ENCODE measurements at places on chromosomes 16 and 17.

DNA sequence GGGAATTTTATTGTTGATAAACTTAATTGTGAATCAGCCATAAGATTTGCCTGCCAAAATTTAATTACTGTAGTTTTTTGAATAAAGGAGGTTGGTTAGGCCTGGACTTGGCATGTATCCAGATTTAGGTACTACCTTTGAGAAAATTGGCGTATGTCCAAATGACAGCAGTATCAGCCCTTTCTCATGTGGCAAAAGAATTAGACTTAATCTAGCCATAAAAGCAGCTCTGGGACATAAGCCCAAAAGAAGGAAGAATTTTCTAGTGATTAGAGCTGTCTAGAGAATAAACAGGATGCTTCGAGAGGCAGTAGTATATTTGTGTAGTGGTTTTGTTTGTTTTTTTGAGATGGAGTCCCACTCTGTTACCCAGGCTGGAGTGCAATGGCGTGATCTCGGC lies 27.7 kb downstream of the PPM1E start:
- no peak for DNase-seq

DNA sequence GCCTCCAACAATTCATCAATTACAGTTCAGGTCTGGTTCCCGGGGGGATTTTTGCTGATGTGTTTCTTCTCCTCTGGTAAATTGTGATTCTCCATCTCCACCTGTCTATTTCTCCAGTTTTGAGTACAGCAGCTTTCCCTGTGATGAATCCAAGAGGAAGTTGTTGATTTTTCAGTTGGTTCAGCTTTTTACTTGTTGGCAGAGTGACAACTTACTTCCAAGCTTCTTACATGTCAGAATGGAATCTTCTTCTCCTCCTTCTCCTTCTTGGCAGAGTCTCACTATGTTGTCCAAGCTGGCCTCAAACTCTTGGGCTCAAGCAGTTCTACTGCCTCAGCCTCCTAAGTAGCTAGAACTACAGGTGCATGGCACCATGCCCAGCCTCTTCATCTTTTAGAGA lies 33.4 kb upstream of the TMEM92 start:
- DNase-seq = no peak

- DNase-seq = no peak
These were observed 13.5 kb downstream of the CEP295NL start for GRCh38 chr17:78889531-78889930.

DNA sequence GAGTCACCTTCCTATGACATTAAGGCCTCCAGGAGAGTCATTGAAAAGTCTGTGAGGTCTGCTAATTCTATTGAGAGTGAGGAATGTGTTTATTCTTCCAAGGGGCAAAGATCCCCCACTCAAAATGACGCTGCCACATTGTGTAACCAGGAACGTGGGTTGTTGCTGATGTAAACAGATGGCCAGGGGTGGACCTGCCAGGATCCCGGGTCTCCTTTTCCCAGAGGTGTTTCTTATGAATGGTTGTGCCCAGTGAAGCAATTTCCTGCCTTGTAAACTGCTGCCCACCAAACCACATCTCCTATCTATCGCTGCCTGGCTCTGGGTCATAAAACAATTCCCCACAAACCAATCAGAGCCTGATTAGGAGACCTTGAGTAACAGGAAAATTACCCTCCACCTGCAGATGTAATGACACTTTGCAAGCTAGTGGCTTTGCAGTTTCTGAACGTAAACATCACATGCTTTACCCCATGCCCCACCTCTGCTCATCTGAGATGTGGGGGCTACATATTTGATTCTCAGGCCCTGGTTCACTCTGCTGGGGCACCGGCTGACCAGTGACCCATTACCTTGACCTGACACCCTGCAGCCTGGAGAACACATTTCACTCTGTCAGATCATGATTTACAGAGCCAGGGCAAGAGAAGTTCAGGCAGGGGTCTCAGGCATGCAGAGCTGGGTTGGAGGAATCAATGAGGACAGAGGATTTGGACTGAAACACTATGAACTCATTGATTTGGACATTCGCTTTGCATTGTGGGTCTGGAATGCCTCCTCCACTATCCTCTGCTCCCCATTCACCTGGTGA lies 33.1 kb upstream of the DDX52 start:
- no peak for DNase-seq

DNA sequence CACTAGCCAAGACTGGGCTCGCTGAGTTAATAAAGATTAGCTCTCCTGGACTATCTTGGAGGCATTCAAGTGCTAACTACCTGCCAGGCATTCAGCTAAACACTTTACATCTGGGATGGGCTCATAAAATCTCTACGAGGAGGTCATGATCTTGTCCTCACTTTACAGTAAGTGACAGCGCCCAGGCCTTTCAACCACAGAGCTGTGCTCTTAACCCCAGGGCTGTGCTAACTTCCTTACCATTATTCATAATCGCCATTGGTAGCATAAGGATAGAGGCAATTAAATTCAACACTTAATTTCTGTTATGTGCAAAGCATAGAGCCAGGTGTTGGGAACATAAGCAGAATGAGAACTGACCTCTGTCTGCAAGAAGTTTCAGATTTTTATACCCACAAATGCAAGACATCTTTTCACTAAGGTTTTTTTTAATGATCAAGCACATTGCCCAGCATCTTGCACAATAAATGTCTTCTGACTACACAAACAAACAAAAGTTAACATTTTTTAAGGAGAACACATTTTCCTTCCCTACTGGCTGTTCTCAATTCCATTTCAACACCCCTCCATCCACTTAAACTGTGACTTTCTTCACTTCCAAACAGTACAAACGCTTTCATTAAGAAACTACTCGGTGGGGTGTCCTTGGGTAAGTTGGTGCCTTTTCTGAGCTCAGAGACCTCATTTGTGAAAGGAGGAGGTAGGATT lies 172.3 kb downstream of the C16orf78 start:
- DNase-seq = no peak

GRCh38 chr16:66750279-66751052 lies 943 bp downstream of the DYNC1LI2 start:
- no peak for DNase-seq

- DNase-seq = no peak
These were observed 47.8 kb downstream of the ANKFY1 start for GRCh38 chr17:4215882-4216570.

- DNase-seq = no peak
These were observed 130.5 kb downstream of the ABCA8 start for GRCh38 chr17:68824707-68825106.

DNA sequence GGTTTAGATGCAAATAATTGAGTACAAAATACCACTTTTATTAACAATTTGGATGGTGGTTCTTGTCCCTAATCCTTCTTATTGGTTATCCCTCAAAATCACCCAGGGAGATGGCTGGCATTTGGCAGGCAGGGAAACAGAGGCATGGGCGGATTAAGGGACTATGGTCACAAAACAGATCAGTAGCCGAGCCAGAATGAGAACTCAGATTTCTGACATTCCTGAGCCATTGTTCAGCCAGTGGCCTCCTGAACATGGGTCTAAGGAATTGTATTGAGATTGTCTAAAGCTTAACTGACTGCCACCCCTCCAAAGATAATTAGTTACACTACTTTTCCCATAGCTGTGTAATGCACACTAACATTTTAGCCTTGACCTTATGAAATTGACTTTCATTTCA lies 88.4 kb downstream of the CHD9NB start:
- no peak for DNase-seq

GRCh38 chr17:83196024-83196365 lies 116.6 kb downstream of the METRNL start:
- DNase-seq = no peak

- no peak for DNase-seq
These were observed 34.8 kb downstream of the SOST start for GRCh38 chr17:43723697-43724359.

DNA sequence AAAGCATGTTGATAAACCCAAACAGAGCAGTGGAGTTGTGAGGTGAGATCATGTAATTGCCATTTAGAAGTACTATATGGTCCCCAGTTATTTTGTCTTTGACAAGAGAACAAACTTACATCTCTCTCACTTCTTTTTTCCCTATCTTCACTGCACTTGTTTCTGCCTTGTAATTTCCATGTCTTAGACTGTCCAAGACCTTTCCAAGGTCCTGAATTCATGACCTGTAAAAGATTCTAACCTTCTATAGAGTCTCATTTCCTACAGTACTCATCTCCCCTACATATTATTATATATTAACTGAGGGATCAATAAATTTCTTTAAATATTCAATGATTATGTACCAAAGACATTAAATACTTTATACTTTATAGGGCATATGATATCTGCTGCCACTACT lies 295.3 kb upstream of the KIF2B start:
- no peak for DNase-seq

DNA sequence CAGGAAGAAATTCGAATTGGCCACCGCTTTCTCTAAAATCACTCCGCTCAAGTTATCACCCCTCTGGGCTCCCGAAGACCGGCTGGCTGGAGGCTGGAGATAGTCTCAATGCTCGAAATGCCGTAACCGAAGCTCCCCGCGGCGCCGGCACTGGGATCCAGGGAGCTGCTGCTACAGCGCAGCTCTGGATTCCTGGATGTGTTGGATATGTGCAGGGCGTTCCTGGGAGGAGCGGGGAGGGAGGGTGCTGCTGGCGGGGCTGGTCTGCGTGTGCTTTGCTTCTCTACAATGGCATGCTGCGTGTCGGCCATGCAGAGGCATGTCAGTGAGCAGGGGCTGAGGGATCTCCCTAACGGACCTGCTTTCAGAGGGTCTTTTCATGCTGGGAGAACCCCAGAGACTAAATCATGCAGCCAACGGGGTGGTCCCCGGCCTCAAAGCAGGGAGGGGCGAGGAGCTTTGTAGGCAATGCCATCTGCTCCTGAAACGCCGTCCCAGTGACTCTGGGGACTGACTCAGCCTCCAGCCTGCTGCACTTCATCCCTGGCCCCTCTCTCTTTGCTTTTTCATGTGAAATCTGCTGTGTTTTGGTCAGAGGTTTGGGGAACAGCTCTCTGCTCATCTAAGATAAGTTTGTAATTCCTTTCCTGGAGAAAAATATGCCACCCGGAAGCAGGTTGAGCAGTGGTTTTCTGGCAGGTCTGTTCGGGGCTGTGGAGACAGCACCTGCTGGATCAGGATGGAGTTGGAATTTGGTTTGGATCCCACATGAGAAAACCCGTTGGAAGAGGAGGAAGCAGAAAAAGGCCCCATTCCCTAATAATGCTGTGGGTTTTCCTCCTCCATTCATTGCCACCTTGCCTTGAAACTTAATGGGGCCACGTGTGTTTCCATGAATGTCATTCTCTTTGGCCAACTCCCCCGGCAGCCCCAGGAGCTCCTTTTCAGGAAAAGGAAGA lies 311.4 kb downstream of the SEC14L1 start:
- DNase-seq = peak; percentile 55

All from stimulated activated CD4-positive, alpha-beta T cell treated with anti-CD3 and anti-CD28 coated beads, Interleukin-2, amount 100 ng/mL, for 24 hours (primary cell).